ENCODE measurements at places on chromosomes 5 and 9.

DNA sequence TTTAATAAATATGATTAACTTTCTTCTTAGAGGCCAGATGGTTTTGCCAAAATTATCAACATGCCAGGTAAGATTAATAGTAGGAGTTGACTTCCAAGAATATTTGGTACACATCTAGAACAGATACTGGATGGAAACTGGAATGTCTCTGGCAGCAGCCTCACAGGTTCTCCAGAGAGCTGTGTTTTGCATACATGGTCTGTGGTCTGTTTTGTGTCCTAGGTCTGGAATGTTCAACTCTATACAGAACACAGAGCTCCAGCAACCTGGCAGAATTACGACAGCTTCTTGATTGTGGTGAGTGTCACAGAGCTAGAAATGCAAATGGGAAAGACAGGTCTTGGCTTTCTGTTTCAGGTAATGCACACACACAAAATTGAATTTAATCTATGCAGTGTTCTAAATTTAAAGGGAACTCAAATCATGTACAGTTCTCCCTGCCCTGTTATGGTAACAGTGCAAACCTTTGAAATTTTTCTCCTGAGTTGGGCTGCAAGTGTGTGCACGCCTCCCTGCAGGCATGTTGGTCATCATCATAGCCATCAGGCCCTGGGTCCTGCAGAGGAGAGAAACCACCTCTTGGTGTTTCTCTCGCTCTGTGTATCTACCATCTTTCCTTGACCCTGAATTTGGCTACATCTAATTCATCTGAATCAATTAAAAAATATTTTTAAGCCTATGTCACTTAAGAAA, 58.3 kb downstream of the PIK3R1 start:
- DNase-seq = no peak

DNA sequence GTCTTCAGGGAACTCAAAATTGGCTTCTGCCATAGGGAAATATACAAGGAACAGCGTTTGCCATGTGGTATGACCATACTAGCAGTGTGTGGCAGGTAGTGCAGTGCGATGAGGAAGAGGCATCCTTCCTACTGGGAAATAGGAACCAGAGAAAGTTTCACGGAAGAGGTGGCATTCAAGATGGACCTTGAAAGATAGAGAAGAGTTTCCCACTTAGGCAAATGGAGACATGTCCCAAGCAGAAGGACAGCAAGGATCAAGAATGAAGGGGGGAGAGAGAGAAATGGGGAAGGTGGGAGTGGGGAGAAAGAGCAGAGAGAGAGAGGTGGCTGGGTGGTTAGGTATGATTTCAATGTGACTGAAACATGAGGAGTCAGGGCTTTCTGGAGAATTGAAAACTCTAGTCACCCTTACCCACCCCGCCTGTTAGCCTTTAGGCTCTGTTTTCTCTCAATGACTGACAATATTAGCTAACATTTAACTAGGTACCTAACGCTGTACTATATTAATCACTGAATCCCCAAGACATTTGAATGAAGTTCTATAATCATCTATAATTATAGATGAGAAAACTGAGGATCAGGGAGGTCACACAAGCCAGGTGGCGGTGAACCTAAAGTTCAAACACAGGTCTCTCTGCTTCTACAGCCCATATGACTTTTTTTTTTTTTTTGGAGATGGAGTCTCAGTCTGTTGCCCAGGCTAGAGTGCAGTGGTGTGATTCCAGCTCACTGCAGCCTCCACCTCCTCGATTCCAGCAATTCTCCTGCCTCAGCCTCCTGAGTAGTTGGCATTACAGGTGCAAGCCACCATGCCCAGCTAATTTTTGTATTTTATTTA, 171.3 kb downstream of the NR3C1 start:
- DNase-seq = no peak

DNA sequence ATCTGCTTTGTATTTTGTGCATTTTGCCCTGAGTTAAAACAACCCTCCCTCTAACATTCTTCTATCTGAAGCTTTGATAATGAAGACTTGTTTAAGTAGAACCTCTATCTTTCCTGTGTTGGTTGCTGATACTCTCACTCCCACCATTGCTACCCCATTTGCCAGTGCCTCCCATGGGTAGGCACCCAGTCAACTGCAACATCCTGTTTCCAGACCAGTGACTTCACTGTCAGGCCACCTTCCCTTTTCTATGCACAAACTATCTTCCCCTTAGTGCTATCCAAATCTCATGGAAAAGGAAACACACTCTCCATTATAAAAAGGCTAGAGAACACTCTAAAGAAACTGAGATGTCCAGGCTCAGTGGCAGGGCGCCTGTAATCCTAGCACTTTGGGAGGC, 5.6 kb upstream of the IARS1 start:
- DNase-seq = no peak

DNA sequence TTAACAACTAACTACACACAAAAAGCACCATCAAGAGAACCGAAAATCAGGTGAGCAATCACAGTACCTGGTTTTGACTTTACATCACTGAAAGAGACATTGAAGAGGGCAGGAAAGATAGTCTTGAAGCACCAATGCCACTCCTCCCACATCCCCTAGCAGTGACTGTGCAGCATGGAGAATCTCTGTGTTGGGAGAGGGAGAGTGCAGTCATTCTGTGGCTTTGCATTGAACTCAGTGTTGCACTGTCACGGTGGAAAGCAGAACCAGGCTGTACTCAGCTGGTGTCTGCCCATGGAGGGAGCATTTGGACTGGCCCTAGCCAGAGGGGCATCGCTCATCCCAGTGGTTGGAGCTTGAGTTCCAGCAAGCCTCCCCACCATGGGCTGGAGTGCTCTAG, 40.4 kb downstream of the C5 start:
- no peak for DNase-seq

GRCh38 chr5:149375434-149375833, 3.7 kb downstream of the IL17B start:
- no peak for DNase-seq

DNA sequence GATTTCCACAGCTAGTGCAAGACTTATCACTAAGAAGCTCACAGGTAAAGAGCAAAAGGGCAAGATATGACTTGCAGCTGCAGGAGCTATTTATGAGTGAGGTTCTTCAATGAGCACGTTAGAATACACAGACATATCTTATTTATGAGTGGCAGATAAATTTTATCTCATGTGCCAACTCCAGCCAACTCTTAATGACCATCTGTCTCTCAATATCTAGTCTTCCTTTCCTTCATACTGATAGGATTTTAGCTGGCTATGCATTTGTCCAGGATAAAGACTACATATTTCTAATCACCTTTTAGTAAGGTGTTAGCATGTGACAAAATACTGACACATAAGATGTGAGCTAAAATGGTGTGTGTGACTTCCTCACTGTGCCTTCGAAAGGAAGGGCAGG, 304.5 kb downstream of the TRPM3 start:
- no peak for DNase-seq

DNA sequence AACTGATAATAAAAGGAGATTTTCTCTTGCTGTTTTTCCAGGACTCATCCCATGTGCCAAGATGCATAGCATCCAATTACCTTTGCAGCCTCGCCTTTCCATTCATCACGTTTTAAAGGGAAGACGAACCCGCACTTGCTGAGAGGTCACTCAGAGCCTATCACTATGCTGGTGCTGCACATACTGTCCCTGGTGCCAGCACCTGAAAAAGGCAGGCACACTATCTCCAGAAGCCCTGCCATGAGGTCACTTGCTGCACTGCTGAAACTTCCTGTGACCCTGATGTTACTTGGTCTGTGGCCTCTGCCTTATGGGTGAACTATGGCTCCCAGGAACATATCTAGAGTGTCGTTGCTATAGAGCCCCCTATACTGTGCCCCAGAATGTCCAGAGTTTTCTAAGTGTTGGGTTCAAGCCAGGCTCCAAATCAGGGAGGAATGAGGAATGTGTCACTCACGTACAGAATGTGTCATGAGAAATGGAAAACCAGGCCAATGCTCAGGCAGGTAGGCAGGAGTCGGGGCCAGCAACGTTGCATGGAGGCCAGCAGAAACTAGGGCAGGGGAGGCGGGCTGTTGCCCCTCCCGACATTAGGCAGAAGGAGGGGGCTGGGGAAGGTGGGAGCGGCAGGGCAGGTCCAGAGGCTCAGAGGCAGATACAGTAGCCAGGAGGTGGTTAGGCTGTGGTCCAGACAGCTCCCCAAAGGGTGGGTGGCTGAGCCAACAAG, 262.1 kb downstream of the CRB2 start:
- DNase-seq = no peak

GRCh38 chr9:72509053-72509452, 12.4 kb upstream of the TMC1 start:
- no peak for DNase-seq

- no peak for DNase-seq
These were observed 214.7 kb downstream of the MAST4 start for GRCh38 chr5:66810848-66811261.

DNA sequence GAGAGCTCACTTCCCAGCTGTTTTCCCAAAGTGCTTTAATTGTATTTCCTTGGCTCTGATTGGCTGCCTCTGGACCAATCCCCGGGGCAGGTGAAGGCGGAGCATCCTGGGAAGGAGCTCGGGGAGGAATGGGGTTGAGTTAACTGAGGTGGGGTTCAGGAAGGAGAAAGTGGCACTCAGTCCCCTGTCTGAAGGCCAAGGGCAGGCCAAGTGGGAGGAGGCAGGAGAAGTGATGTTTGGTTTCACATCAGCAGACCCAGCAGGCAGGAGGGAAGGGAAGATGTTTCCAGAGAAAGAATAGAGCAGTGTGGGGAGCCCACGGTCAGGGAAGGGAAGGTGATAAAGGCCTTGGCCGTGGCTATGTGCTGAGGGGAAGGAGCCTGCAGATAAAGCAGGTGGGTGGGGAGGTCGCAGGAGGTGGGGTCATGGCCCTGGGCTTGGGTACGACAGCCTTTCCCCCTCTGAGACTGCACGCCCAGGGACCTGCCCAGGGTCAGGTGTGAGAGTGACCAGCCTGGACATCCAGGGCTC, 3.1 kb downstream of the TSPAN17 start:
- DNase-seq = no peak

DNA sequence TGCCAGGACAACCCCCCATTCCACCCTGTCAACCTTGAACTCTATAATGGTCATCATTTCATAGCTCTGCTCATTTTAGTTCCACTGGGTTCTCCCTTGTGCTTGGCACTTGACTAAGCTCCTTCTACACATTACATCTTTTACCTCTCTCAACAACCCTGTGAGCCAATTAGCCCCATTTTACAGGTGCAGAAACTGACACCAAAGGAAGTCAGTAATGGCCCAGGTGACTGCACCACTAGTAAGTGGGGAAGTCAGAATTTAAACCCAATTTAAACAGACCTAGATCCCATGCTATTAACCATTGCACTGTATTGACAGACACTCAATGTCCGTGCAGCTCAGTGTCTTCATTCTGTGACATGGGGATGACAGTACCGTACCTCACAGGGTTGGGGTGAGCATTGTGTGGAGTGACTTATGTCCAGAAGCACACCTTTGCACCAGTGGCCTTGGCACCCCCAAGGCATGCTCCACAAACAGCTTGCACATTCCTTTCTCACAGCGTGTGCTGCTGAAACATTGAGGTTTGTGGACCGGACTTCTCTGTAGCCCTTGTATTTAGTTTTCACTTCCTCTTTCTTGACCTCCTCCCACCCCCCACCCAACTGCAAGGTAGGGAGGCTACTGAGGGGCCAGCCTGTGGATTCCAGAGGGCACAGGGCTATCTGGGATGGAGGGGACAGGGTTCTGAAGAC, 23.1 kb downstream of the IRF1 start:
- no peak for DNase-seq

DNA sequence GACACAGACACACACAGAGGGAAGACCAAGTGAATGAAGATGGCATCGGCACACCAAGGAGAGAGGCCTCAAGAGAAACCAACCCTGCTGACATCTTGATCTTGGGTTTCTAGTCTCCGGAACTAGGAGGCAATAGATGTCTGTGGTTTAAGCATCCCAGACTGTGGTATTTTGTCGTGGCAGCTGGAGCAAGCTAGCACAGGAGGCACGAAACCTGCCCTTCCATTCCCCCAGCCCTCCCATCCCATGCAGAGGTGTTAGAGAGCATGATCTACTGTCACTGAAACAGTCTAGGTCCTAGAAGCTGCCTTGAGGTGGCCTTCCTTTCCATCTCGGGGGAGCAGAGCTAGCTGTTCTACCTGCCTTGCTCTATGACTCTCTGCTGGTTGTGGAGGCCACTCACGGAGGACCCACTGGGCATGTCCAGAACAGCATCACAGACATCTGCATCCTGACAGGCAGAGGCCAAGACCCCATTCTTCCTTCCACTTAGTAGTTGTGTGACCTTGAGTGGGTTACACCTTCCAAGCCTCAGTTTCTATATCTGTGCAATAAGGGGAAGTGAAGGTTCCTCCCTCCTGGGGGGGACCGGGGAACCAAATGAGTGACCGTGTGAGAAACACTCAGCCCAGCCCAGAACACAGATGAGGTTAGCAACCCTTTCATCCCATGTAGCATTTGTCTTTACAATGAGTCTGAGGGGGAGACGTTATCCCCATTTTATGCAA, 134.3 kb upstream of the BOD1 start:
- no peak for DNase-seq
